ENCODE measurements at places on chromosomes 16 and 17. TPM values are rescaled to one million over a fixed set of nuclear protein-coding genes. Genes with fewer than 3 reads are reported as not detected.

The BCAR1 gene
- 108 TPM for total RNA-seq

The C16orf92 gene
- total RNA-seq: not detected

The ARL5C gene
- total RNA-seq: not detected

The EPN3 gene
- 0.06 TPM for total RNA-seq

The ABCA9 gene
- total RNA-seq: 6.5 TPM

The CCL11 gene
- not detected for total RNA-seq

The MYH4 gene
- total RNA-seq: 0.07 TPM

The MMP25 gene
- 1.3 TPM for total RNA-seq

The CRLF3 gene
- total RNA-seq: 2.4 TPM

The SRCAP gene
- total RNA-seq: 24.0 TPM

The TERB1 gene
- not detected for total RNA-seq

The HOXB2 gene
- 1.5 TPM for total RNA-seq

The SOX15 gene
- total RNA-seq: not detected

The ABCC3 gene
- total RNA-seq: 178 TPM

The SULT1A1 gene
- 317 TPM for total RNA-seq

The HEATR9 gene
- total RNA-seq: not detected

The MMP28 gene
- not detected for total RNA-seq

The CRYBA1 gene
- total RNA-seq: not detected

The CCL7 gene
- not detected for total RNA-seq

The CA5A gene
- total RNA-seq: 59.6 TPM

The CD300H gene
- not detected for total RNA-seq

The KRT36 gene
- not detected for total RNA-seq

The LRRC75A gene
- total RNA-seq: 0.62 TPM

The PRCD gene
- total RNA-seq: 1.3 TPM

The TBC1D3G gene
- not detected for total RNA-seq

The ATP1B2 gene
- 1.7 TPM for total RNA-seq

The SLFN14 gene
- 0.12 TPM for total RNA-seq

The HOXB4 gene
- total RNA-seq: 0.31 TPM

The C17orf67 gene
- 0.81 TPM for total RNA-seq

The LITAF gene
- total RNA-seq: 50.2 TPM

The NME2 gene
- 175 TPM for total RNA-seq

The TXNL4B gene
- 11.6 TPM for total RNA-seq

The CTRB2 gene
- not detected for total RNA-seq

The C1QL1 gene
- total RNA-seq: 0.31 TPM

The COG8 gene
- total RNA-seq: 35.5 TPM

The CHST6 gene
- total RNA-seq: not detected

The IL17C gene
- not detected for total RNA-seq

The RAB26 gene
- 10.5 TPM for total RNA-seq

The TBC1D28 gene
- total RNA-seq: not detected

The NDE1 gene
- total RNA-seq: 6.0 TPM

The ABCC6 gene
- total RNA-seq: 55.1 TPM

The TMEM11 gene
- total RNA-seq: 11.2 TPM

The FNDC8 gene
- not detected for total RNA-seq

The CACNG5 gene
- total RNA-seq: not detected

The FN3K gene
- 47.0 TPM for total RNA-seq

The PIMREG gene
- not detected for total RNA-seq

The CMTM2 gene
- total RNA-seq: 0.55 TPM

The CTF1 gene
- total RNA-seq: 0.32 TPM

The SLFN11 gene
- total RNA-seq: 7.8 TPM

The TMEM231 gene
- total RNA-seq: 2.1 TPM
